GDM1 (cell line): ENCODE measurements at places on chromosomes 13 and 19.

- no peak for DNase-seq
These were observed 89.3 kb downstream of the LIG4 start for GRCh38 chr13:108126056-108126455.

DNA sequence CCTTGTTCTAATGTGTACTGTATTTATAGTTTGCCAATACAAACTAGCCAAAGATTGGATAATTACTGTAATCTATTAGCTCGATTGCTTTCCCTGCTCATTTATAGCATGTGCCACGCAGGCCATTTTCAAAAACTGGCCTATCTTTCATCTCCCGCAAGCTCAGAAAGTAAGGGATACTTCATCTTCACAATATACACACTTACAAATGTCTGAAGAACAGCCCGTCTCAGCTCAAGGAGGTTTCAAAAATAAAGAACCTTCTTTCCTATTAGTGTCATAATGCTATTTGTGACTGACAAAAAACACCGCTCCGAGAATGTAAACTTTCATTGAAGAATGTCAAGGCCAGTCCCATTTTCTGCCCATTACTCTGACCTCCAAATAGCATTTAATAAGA is 306.4 kb upstream of the ZNF507 start:
- no peak for DNase-seq

DNA sequence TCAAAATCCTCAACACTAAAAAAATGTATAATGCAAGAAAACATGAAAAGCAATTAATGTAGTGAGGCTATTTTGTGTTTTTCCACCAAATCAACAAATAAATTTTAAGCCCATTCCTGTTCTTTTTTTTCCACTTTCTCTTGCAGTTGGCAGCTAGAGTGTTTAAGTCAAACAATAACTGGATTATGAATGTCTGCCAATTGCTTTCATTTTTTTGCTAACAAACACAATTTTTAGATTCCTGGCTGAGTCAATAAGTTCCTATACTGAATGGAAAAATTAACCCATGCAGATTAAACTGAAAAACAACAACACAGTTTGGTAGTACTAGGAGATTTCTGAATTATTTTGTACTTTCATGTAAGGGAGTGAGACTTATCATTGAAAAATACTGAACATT is 232.4 kb downstream of the SLITRK5 start:
- DNase-seq = no peak

- DNase-seq = no peak
These were observed 495.5 kb downstream of the FOXO1 start for GRCh38 chr13:40170982-40171381.

DNA sequence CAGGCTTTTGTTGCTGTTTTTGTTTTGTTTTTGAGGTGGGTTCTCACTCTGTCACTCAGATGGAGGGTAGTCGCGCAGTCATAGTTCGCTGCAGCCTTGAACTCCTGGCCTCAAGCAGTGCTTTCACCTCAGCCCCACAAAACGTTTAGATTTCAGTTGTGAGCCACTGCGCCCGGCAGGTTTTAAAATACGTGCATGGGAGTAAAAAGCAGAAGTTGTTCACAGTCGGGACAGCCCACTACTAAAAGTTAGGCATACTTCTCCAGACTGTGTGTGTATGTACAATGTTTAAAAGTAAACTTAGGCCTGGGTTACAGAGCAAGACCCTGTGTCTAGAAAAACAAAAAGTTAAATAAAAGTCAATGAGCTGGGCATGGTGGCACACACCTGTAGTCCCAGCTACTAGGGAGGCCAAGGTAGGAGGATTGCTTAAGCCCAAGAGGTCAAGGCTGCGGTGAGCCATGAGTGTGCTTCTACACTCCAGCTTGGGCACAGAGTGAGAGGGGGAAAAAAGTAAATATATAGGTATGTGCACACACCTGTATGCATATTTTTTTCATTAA is 6.1 kb downstream of the SAFB start:
- DNase-seq = peak; percentile 5

DNA sequence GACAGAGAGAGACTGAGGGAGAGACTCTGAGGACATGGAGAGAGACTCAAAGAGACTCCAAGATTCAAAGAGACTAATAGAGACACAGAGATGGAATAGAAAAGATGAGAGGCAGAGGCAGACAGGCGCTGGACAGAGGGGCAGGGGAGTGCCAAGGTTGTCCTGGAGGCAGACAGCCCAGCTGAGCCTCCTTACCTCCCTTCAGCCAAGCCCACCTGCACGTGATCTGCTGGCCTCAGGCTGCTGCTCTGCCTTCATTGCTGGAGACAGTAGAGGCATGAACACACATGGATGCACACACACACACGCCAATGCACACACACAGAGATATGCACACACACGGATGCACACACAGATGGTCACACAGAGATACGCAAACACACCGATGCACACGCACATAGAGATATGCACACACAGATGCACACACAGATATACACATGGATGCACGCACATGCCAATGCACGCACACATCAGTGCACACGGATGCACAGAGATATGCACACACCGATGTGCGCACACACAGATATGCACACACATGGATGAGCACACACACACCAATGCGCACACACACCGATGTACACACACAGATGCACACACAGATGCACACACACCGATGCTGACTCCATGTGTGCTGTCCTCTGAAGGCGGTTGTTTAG is 3.3 kb upstream of the F10 start:
- DNase-seq = no peak

DNA sequence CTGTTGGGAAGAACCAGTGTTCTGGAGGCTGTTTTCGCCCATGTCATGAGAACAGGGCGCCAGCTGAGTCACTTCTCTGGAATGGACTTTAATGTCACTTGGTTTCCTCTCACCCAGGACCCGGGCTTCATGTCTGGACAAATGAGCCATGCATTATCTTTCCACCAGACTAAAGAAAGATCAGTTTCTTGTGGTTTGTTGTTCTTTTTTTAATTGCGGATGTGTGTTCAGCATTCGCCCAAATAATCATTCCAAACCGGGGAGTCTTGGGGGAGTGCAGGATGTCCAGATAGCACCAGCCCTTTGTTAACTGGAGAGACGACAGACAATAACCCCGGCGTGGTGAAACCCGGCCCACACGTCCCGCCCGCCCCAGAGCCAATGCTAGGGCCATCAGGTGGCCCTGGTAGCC is 102.5 kb downstream of the COL4A2 start:
- DNase-seq = no peak

DNA sequence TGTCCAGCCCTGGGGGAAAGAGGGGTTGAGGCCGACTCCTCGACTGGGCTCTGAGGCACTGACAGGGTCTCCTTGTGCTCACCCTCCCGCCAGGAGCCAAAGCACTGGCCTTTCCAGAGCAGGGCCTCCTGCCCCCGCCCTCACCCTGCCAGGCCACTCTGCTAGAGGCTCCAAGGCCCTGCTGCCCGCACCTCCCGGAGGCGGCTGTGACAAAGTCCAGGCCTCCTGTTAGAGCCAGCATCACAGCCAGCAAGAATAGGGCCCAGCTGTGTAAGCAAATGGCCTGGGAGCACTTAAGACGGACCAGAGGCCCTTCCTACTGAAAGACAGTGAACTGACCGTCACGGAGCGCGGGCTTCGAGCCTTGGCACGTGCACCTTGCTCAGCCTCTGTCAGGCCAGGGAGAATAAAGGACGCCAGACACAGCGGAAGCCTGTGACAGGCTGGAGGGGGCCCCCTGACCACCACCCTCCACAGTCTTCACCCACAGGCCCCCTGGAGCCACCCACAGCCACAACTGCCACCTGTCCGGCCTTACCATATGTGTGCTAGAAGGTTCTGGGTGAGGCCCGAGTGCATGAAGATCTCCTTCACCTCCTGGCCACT is 50.9 kb downstream of the EPS15L1 start:
- no peak for DNase-seq

GRCh38 chr19:7790416-7790815 is 27.4 kb downstream of the CLEC4M start:
- DNase-seq = no peak

DNA sequence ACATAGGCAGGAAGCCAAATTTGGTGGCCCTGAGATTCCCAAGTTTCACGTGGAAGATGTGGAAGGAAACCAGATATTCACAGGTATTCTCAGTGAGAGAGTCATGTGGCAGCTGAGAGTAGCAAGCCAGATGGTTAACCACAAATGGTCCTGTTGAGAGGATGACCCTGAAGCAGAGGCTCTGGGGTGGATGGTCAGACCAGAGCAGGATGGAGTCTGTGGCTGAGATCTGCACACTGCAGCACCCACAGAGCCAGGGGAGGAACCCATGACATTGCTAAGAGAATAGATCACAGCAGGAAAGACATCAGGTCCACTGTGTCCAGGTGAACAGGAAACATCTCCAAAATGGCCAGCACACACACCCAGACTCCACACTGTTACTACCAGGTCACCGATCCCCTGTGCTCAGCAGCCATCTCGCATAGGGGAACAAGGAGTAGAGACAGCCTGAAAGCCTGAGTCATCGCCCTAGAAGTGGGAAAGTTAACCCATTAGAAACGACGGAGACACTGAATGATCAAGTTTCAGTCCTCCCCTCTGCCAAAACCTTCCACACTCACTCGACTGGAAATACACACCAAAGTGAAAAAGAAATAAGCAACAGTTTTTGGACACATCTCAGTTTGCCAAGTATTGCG is 160.0 kb downstream of the RBM26 start:
- no peak for DNase-seq

DNA sequence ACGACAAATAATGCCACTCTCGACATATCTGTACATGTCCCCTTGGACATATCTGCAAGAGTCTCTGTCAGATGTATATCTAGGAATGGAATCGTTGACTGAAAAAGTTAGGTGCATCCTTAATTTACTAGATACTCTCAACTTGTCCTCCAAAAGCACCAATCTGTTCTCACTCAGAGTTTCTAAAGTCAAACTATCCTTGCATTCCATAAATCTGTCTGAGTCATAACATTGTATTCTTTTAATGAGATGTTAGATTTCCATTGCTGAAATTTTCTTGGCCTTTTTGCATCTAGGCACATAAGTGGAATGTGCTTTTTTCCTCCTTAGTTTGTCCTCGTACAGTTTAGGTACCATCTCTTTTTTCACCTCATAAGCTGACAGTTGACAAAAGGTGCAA is 139.8 kb downstream of the PTPRS start:
- DNase-seq = no peak

DNA sequence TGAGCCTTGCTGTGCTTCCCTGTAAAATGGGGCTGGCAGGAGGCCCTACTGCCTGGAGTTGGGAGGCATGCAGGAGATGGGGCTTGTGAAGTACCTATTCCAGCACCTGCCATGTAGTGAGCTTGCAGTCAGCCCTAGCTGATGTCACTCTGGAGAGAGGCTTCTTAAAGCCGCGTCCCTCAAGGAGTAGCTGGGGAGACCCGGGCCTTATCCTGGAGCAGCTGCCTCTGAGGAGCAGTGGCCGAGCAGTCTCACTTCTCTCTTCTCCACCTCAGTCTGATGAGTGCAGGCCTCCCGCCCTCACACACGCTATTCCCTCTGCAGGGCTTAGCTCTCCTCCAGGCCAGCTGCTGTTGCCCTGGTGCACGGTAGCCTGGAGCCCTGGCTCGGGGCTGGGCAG is 18.0 kb downstream of the CLASRP start:
- DNase-seq = no peak

- DNase-seq = no peak
These were observed at the start of gene HDGFL2 for GRCh38 chr19:4472174-4472974. TSS of gene HDGFL2 (plus strand) at chr19:4472297. CDS start at chr19:4472351, 54 bp downstream.

DNA sequence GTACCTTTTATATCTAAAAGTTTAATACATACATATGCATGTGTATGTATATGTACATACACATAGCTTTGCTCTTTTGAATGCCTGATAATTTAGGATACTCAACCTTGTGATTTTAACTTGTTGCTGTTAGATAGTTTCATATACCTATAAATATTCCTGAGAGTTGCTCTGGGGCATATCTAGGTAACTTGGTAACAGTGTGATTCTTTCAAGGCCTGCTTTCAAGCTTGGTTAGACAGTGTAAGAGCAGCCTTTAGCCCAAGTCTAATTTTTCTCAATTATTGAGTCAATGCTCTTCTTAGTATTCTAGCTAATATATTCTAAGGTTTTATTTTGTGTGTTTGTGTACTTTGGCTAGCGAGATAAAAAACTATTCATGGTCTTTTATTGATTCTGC is 762.1 kb upstream of the MIR17HG start:
- no peak for DNase-seq

GRCh38 chr19:6059396-6059947 is 50.8 kb downstream of the RFX2 start:
- no peak for DNase-seq

DNA sequence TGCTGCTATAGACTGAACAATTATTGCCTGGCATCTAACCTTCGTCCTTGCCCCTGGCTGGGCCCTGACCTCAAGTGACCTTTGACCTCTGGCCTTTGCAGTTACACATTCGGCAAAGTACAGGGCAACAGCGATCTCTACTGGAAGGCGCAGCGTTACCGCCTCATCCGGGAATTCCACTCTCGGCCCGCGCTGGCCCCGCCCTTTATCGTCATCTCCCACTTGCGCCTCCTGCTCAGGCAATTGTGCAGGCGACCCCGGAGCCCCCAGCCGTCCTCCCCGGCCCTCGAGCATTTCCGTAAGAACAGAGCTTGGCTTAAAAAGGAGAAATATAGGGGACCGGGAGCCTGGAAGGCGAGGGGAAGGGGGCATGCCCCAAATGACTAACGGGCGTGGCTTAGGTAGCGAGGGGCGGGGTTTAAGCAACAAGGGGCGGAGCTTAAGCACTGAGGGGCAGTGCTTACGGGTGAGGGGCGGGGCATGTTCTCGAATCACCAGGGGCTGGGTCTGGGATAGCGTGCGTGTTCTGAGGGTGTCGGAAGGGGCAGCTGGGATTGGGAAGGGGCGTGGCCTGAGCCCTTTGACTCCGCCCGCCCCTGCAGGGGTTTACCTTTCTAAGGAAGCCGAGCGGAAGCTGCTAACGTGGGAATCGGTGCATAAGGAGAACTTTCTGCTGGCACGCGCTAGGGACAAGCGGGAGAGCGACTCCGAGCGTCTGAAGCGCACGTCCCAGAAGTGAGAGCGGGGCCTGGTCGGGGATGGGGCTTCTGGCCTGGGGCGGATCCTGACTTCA is 52.7 kb downstream of the TRPM4 start:
- DNase-seq = no peak

- DNase-seq = no peak
These were observed 15.5 kb downstream of the GJB2 start for GRCh38 chr13:20177049-20177831.

- DNase-seq = no peak
These were observed 1.3 kb downstream of the ZNF749 start for GRCh38 chr19:57436417-57436816.

DNA sequence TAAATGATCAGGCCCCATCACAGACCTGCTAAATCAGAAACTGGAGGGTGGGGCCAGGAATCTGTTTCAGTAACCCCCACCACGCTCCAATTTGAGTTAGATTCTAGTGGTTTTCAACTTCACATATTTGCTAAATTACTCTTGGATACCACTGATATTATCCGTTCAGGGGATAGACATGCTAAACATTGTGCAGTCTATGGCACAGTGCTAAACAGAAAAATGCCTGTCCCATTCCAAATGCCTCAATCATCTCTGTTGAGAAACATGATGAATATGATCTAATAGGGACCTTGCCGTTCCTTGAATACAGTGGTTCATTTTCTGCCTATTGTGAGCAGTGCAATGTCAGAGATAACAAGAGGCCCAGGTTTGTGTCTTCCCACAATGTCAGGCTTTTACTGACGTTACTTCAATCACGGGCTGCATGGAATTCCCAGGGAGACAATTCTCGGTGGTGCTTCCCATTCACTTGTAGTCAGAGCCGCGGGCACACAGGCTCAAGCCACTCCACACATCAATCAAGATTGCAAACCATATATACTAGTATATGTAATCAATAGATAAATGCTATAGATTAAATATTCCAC is 52.7 kb downstream of the MYO16 start:
- no peak for DNase-seq
